ENCODE measurements at places on chromosomes 6 and 20. TPM values are rescaled to one million over a fixed set of nuclear protein-coding genes. Genes with fewer than 3 reads are reported as not detected.

The TCF15 gene
- total RNA-seq, result 1.3 TPM

- peaks cover 27% of the 10 kb centered on the region for H3K4me1 ChIP-seq
- DNase-seq, result peak; percentile 67
- no peak overlapping the region for H3K4me3 ChIP-seq
- no peaks in the 10 kb centered on the region for H3K27me3 ChIP-seq
- peak overlapping the region; percentile 46 for H3K27ac ChIP-seq
Measured at GRCh38 chr6:21942897-21943296, 349.3 kb downstream of the SOX4 start.

GRCh38 chr20:20267685-20268370 lies 100.1 kb upstream of the INSM1 start:
- H3K36me3 ChIP-seq, result no peaks in the 10 kb centered on the region
- no peaks in the 10 kb centered on the region for H3K27me3 ChIP-seq
- H3K4me1 ChIP-seq, result no peaks in the 10 kb centered on the region
- no peak overlapping the region for H3K4me3 ChIP-seq

- no peak overlapping the region for H3K4me3 ChIP-seq
- H3K4me1 ChIP-seq, result no peaks in the 10 kb centered on the region
- no peaks in the 10 kb centered on the region for H3K36me3 ChIP-seq
- no peak for DNase-seq
- H3K27me3 ChIP-seq, result peaks cover 9% of the 10 kb centered on the region
Measured at GRCh38 chr6:45710304-45710821, 305.3 kb downstream of the CLIC5 start.

- no peak overlapping the region for H3K4me3 ChIP-seq
- no peaks in the 10 kb centered on the region for H3K36me3 ChIP-seq
- no peak for DNase-seq
- H3K27ac ChIP-seq, result no peak overlapping the region
- H3K4me1 ChIP-seq, result peaks cover 18% of the 10 kb centered on the region
Measured at GRCh38 chr6:170294813-170295509, 4.1 kb upstream of the DLL1 start.

Measured in endothelial cell of umbilical vein (primary cell).